MV-4-11 (cell line): ENCODE measurements at places on chromosomes 2 and 18.
A peak's percentile ranks its signal among the peaks of the same experiment; 100 is the strongest.

DNA sequence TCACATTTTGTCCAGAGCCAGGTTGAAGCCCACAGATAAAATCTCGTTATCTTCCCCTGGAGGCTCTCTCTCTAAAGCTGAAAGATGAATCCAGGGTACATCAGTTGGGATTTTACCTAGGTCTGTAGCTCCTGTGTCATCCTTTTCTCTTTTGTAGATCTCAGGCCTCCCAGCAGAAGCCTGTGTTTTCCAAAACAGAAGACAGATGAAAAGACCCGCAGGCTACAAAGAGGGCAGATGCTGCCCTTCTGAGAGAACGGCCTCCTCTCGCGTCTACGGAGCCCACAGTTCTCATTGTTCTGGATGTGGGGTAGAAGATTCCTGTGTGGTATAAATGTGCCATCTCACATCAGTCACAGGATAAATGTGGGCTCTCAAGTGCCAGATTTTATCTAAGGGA is 139.5 kb downstream of the SUCLG1 start:
- DNase-seq, result no peak

DNA sequence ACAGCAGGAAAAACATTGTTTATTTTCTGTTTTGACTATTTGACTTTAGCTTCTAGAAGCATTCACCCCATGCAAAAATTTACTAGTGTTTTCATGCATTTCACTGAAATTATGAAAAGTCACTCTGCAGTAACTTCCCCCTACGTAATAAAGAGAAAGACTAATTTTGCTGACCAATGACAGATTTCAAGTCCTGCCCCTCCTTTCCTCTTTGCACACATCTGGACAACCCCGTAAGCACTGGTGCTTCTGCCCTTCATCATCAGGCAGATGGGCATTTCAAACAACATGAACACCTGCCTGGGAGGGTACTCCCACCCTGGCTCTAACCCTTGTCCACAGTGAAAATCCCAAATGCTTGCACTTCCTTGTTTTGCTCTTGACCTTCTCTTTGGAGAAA is 815.0 kb upstream of the ID2 start:
- peak; percentile 6 for DNase-seq

DNA sequence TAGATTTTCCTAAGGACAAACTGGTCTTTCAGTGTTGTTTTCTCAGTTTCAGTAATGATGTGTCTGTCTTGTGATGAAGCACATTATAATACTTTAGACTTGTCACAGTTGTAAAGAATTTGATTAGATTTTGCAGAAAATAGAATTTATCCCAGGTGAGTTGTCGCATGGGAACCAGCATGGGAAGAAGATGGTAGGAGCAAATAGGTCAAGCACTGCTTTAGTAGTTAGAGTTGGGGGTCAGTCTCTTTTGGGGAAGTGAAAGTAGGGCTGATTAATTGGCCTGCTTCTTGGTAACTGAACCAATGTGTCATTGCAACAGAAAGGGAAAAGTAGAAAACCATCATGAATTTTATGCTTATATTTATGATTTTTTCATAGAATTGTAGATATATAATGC is 153.2 kb upstream of the MYO3B start:
- peak; percentile 78 for DNase-seq

DNA sequence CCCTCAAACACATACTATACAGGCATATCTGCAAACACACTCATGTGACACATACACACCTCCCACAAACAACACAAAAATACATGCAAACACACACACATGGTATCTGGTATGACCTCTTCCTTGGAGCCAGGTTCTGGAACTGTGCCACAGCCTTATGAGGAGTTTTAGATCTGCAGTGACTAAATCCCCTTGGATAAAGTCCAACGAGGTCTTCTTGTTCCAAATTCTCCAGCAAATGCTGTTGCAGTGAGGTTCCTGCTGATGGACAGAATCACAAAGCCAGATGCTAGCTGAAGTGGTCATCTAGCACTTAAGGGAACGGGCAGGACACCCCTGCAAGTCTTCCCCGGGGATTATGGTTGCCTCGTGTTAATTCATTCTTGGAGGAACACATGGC is 54.5 kb upstream of the DAPL1 start:
- DNase-seq, result no peak

DNA sequence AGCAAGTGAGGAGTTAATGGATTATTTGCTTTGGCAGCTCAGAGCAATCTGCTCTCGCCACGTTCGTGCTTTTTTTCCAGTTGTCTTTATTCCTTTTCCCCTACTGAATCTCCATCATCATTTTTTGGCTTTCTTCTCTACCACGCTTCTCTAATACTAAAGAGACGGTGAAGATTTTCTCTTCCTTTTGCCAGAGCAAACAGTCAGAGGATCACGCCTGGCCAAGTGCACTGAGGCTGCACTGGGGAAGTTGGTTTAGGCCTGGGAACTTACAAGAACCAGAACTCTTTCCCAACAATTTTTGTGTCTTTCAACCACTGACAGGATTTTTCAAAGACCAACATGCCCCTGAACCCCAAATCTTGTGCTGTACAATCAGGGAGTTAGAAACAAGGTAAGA is 172.3 kb downstream of the PID1 start:
- DNase-seq, result no peak

DNA sequence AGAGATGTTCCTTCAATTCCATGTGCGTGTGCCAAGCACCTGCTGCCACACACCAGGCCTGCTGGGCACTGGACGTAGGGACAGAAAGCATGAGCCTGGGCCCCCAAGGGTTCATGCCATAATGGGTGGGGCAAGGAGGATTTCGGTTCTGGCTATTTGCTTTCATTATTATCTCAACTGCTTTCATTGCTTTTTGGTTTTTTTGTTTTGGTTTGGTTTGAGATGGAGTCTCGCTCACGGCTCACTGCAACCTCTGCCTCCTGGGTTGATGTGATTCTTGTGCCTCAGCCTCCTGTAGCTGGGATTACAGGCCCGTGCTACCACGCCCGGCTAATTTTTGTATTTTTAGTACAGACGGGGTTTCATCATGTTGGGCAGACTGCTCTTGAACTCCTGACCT is 57.2 kb downstream of the SF3B1 start:
- no peak for DNase-seq

DNA sequence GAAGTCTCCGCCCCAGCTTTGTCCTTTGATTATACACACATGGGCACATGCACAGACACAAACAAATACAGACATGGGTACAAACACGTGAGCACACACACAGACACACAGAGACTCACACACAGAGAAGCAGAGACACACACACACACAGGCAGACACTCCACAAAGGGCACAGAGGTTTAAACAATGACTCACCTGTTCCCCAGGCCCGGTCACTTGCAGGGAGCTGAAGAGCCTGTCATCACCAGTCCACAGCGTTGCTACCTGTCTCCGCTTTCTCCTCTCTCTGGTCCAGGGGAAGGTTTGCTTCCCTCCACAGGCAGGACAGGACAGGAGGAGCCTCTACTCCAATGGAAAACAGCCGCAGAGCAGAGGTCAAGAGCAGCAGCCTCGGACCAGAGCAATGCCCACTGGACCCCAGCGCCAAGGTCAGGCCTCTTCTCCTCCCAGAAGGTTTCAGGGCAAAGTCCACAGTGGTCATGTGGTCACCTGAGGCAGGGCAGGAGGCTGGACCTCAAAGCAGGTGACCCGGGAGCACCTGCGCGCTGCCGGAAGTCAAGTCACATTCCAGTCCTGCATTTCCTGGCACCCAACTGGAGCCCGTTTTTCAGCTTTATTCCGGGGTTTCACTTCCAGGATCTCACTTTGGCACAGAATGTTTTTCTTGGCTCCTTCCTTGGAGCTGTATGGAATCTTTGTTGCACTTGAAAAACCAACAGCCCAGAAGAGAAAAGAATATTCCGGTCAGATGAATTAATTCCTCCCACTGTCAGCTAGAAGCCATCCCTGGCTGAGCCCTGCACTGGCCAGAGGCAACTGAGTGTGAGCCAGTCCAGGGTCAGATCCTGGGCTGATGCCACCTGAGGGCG is at the start of gene RAB17:
Gene RAB17, minus strand, starts transcription at position 463 of the 869 bp plus-strand sequence. CDS start 4,580 bp downstream, outside the sequence.
- no peak for DNase-seq

DNA sequence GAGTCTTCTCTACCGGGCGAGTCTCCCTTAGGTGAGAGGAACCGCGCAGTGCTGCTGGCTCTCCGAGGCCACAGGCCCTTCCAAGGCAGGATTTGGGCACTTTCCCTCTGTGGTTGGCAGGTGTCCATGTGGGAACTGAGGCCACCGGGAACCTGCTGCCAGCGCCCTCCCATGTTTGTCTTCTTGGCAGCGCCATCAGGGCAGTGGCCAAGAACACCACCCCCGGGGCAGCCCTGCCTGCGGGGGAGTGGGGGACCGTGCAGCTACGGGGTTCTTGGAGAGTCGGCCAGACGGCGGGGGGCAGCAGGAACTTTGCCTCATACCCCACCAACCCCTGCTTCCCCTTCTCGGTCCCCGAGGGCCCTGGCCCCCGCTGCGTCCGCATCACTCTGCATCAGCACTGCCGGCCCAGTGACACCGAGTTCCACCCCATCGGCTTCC is 10.0 kb downstream of the CAPN10 start:
- DNase-seq, result no peak

GRCh38 chr2:61117534-61117933 is 44.5 kb upstream of the C2orf74 start:
- no peak for DNase-seq

- peak; percentile 42 for DNase-seq
Measured at GRCh38 chr2:118049816-118050140, 35.9 kb upstream of the CCDC93 start.

DNA sequence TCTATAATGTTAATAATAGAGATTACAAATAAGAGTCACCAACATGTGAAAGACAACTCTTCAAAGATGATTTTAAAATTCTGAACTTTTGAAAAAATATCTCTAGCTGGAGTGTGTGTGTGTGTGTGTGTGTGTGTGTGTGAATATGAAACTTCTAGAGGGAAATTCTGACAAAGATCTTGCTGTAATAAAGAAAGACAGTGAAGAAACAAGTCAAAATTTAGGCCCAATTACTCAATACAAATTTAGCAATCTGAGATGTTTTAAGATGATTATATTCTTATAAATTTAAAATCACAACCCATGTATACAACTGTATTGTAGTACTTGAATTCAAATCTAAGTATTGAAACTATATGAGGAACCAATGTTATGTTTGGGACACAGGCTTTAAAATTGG is 57.2 kb upstream of the UGP2 start:
- DNase-seq, result no peak

- no peak for DNase-seq
Measured at GRCh38 chr2:129766374-129766993, 213.0 kb upstream of the RAB6C start.

DNA sequence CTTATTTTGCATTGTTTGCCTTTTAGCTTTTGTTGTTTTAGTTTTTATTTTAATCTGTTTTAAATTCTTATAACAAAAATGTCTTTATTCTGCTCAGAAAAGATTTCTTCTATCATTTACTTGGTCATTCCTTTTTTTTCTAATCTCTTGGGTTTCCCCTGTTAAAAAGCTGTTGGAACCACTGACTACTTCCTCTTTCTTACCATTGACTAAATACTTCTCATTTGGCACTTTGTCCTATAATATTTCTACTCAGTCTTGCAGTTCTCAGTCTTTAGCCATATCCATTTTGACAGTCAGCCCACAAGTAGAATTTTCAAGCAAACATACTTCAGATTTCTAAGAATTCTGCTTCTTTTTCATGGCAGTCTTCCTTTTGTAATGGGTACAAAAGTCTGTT is 567.2 kb downstream of the SATB2 start:
- peak; percentile 81 for DNase-seq

- no peak for DNase-seq
Measured at GRCh38 chr2:159129824-159130223, 156.7 kb downstream of the WDSUB1 start.

- peak; percentile 87 for DNase-seq
Measured at GRCh38 chr2:85704800-85705679, 10.9 kb downstream of the GNLY start.

DNA sequence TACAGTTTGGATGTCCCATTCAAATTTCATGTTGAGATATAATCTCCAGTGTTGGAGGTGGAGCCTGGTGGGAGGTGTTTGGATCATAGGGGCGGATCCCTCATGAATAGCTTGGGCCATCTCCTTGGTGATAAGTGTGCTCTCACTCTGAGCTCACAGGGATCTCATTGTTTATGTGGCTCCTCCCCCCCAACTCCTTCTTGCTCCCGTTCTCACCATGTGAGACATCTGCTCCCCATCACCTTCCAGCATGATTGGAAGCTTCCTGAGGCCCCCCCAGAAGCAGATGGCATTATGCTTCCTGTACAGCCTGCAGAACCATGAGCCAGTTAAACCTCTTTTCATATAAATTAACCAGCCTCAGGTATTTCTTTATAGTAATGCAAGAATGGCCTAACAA is 3.0 kb upstream of the INPP1 start:
- DNase-seq, result no peak

- no peak for DNase-seq
Measured at GRCh38 chr2:190380962-190381412, 27.2 kb upstream of the MFSD6 start.

GRCh38 chr18:77054288-77054605 is 78.3 kb downstream of the MBP start:
- DNase-seq, result peak; percentile 58

GRCh38 chr2:238774071-238774470 is 73.8 kb upstream of the TWIST2 start:
- no peak for DNase-seq

GRCh38 chr2:178829299-178829960 is 22.2 kb upstream of the TTN start:
- no peak for DNase-seq

- no peak for DNase-seq
Measured at GRCh38 chr2:229712136-229712535, 2.2 kb downstream of the DNER start.

GRCh38 chr18:68642003-68642402 is 72.9 kb downstream of the TMX3 start:
- DNase-seq, result no peak

- DNase-seq, result no peak
Measured at GRCh38 chr2:12163866-12164265, 417.4 kb downstream of the LPIN1 start.

DNA sequence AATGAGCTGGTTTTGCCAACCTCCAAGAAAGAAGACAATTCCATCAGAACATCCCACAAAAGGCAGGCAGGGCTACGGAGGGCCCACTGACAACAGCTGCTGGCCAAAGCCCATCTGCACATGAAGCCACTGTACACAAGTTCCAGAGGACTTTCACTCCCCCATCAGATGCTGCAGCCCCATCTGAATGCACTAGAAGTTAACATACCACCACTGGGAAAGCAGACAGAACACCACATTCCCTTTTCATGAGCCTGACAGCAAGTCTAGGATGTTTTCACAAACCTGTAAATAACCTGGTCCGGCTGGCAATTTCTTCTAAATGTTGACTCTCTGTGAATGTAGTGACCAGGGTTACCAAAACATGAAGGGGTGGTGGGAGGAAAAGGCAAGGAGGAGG is 41.5 kb downstream of the CCBE1 start:
- DNase-seq, result no peak

- no peak for DNase-seq
Measured at GRCh38 chr2:190465060-190465459, 56.9 kb downstream of the MFSD6 start.
